ENCODE measurements at places on chromosomes 7 and 10.

DNA sequence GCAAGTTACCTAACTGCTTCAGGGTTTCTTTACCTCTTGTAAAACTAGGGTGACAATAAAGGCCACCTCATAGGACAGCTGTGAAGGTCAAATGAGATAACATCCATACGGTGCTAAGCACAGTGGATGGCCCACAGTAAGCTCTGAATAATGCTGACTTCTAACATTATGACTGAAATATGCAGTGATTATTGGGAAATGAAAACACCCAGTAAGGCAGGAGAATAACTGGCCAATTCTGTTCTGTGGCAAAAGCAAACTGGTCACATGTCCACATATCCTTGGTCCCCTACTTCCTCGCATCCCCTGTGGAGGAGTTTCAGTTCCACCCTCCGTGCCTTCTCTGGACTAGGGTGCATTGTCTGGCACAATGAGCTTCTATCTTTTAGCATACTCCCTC is 1.4 kb downstream of the CUBN start:
- DNase-seq: no peak

DNA sequence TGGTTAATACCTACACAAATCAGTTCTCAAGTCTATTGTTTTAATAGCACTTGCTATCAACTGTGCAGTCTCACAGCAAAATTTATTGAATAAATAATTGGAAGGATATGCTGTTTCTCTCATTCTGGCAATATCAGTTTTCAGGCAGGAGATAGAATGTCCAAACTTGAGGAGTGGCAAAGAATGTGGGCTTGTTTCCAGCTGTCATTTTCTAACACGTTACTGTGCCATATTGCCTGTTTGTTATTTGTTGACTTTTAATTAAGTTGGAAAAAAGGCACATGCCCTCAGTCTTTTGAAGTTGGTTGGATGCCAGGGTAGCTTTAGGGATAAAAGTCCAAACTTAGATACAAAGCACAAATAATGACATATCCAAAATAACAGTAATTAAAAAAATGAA is 52.2 kb downstream of the MAGI2 start:
- DNase-seq: no peak

GRCh38 chr7:113752689-113753088 is 166.1 kb downstream of the PPP1R3A start:
- DNase-seq: no peak

GRCh38 chr10:5891009-5891408 is 966 bp downstream of the FBH1 start:
- no peak for DNase-seq
